ENCODE measurements at places on chromosomes 5 and 9.

GRCh38 chr9:76699971-76700370 is 64.3 kb upstream of the PCA3 start:
- DNase-seq = peak; percentile 85

- no peak for DNase-seq
Observed at GRCh38 chr9:27430750-27431535, 93.1 kb upstream of the IFNK start.

DNA sequence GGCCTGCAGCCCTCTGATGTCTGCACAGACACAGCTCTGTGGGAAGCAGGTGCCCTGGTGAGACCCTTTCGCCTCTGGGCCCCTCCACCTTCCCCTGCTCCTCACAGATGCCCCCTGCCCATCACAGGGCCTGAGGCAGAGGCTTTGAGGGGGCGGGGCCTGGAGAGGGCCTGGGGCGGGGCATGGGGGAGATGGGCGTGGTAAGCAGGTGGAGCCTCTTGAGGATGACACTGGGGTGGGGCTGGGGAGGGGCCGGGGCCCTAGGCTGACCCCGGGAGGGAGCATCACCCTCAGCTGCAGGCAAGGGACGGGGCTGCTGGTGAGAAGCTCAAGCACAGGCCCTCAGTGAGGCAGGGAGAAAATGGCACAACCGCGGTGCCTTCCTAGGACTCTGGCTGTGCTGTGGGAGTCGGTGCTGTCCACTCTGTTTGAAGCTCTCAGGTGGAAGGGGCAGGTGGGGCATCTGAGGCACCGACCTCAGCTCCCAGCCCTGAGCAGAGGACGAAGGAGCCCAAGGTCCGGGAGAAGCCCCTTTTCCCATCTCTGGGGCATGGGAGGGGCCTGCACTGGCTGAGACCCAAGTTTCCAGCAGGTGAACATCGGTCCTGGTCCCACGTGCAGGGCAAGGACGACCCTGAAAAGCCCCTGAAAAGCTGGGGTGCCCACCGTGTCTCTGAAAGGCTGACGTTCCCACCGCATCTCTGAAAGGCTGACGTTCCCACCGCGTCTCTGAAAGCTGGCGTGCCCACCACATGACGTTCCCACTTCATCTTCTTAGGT is 17.5 kb upstream of the SLC9A3 start:
- no peak for DNase-seq

DNA sequence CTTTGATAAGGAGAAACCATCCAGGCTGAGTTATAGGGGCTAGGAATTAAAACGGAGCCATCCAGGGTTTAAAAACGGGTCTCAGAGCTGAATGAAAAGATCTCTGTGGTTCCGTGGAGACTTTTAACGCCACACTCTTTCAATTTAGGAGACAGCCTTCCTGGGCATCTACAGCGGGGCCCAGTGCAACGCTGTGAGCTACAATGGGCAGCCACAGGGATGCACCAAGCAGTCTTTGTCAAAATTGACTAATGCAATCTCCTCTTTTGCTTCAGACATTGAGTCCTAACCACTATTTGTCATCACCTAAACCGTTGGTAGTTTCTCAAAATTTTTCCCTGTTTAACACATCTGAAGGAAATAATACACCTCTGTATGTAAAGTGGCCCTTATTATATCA is 96.6 kb upstream of the ABCA1 start:
- DNase-seq = no peak

- DNase-seq = peak; percentile 68
Observed at GRCh38 chr9:36025746-36026145, 11.0 kb upstream of the RECK start.

GRCh38 chr9:97840521-97840920 is 12.5 kb upstream of the FOXE1 start:
- DNase-seq = peak; percentile 22

- no peak for DNase-seq
Observed at GRCh38 chr9:126002476-126003350, 255.5 kb downstream of the PBX3 start.

GRCh38 chr5:159527546-159528254 is 197.4 kb upstream of the IL12B start:
- DNase-seq = no peak

DNA sequence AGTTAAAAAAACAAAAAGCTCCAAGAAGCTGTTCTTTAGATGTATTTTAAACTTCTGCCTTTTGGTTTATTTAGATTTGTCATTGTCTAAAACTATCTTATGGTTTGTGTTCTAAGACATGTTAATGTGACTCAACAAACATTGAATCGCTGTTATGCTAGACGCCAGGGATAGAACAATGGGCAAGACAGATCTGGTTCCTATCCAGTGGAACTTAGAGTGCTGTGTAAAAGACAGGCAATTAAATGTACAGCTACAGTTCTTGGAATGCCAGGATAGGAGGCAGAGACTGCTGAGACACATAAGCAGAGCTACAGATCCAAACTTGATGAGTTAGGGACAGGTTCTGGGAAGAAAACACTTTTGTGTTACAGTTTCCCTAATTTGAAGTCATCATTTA is 22.4 kb downstream of the LYRM7 start:
- DNase-seq = peak; percentile 10

DNA sequence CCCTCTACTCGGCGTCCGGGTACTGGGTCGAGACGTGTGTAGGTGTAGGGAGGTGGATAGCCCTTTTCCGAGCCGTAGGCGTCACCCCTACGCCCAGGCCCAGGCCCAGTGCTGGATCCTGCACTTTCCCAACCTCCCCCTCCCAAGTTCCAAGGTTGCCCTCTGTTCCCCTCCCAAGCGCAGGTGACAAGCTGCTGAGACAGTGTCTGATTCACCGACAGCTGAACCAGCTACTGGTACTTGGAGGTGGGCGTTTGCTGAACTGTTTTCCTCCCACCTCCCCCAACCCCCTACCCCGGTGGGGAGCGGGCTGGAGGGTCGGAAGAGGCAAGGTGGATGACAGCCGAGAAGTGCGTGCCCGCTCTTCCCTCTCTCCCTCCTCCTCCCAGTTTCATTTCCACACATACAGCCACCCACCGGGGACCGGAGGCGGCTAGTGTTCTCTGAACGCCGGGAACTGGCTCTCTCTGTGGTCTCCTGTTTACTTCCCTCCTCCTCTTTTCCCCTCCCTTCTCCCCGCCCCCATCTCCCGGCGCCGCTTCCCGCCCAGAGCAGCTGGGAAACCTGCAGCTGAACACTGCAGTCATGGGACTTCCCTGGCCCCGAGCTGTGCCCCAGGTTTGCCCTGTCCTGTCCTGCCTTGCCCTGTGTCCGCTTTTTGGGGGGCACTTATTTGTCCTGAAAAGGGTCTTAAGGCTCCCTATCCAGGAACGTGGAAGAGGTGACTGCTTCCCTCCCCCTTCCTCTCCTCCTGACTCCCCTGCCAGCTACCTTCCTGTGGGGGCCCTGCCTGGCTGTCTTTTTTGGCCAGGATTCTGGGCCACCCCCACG is 6.2 kb upstream of the KLF9 start:
- DNase-seq = peak; percentile 89

DNA sequence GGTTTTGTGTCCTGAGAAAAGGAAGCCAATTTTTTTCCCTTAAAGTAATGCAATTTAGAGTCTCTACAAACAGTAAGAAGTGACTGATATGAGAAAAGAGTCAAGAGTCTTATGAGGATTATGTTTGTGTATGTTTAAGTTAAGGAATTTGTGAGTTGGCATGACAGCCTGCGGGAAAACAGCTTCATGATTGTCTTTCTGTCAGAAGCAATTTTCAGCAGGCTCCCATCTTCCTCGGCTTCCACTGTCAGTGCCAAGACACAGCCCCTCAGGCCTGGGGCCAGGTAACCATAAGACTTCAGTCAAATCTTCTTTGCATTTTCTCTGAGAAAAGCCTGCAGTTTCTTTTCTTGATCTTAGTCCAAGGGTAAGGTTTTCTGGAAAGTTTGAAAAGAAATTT is 17.0 kb upstream of the SELENOP start:
- no peak for DNase-seq

- no peak for DNase-seq
Observed at GRCh38 chr5:123151227-123151909, 62.3 kb downstream of the PRDM6 start.

- DNase-seq = no peak
Observed at GRCh38 chr5:131289738-131290137, 25.9 kb downstream of the CDC42SE2 start.

- no peak for DNase-seq
Observed at GRCh38 chr9:79742110-79742721, 170.5 kb downstream of the TLE4 start.

DNA sequence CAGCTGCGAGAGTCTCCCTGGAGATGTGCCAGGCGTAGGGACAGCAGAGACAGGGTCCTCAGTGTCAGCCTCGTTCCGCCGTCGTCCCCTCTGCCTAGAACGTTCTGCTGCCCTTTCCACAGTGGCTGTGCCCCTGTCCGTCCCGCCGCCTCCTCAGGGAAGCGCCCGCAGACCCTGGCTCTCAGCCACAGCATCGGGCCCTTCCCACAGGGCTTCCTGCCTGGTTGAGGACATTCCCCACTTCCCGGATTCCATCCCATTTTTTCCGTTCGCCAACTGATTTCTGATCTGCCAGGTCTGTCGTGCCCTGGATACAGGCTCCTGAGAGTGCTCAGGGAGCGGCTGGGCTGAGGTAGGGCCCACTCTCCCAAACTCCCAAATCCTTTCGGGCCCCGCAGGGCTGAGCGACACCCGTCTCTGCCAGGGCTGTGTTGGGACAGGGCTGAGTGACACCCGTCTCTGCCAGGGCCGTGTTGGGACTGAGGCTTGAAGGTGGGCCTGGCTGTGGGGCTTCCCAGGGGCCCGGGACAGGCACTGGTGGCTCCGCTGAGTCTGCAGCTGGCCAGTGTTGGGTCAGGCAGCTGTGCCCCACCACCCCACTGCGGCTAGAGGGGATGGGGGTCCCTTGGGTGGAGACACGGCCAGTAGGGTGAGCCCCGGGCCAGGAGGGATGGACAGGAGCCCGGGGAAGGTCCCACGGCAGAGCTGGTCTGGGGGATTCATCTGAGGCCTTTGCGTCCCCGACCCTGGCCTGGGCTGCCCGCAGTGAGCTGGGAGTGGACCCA is 15.9 kb downstream of the DNLZ start:
- no peak for DNase-seq

GRCh38 chr9:110114086-110114858 is 93.7 kb downstream of the C9orf152 start:
- peak; percentile 59 for DNase-seq

GRCh38 chr9:3993773-3994172 is 306.1 kb downstream of the GLIS3 start:
- DNase-seq = no peak

- peak; percentile 75 for DNase-seq
Observed at GRCh38 chr5:95956021-95956899, 5.4 kb downstream of the ELL2 start.

DNA sequence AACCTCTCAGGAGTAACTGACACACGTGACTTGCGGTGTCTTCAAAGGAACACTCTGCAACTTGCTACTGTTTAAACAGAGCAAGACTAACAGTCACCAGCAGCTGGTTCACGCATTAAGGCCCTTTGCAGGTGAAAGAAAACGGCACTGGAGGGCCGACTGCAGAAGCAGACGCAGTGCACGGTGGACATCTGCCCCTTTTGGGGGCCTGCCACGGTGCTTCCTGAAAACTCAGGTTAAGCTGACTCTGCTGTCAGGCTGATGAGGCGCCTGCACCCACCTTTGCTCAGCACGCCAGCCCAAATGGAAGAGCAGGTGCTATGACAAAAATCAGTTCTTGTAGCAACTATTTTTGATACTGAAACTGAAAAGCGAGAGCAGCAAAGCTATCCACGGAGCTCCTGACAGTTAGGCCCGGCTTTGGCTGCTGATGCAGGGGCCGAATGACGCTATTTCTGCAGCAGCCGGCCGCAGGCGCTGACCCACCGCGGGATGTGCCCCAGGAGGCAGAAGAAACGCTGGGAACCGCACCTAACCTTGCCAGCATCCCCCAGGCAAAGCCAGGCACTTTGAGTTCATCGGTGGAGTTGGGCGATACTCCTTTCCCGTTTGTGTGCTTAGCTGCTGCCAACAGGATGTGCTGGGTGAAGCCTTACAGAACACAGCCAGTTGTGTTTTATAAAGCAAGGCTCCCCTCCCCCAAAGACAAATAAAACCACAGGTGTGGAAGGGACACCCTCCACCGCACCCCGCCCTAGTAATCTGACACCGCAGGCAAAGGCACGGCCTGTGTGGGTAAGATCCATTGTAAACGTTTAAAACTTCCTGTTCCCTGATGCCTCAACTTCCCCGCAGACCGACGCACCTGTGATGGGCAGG is 21.1 kb upstream of the TERT start:
- DNase-seq = no peak

DNA sequence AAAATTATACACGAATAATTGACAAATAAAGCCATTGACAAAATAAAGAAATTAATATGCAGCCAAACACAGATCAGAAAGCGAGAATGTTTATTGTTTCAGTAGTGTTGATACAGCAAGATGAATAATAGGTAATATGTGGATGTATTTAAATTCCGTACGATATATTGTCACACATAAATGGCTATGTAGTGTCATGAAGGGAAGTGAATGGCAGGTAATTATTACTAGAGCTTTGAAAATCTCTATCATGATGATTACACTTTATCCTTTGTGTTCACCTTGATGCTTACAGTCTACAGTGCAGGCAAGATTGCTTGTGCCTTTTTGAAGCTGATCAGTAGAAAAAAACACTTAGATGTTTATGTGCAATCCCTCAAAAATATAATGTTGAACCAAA is 23.3 kb upstream of the CDH10 start:
- no peak for DNase-seq

DNA sequence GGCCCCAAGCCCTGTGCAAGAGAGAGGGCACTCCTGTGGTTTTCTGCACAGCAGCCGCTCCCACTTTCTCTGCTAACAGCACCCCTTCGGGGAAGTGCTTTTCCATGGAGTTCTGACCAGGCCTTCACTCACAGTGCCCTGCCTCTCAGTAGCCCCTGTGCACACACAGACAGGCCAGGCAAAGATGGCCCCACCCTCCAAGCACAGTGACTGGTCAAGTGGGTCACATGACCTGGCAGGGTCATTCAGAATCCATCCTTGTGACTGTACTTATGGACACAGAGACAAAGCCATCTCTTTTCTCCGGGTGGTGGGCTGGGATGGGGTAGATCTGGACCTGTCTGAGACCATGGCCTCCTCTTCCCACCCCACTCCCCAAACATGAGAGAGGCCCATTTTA is 82.5 kb downstream of the PSD2 start:
- no peak for DNase-seq

GRCh38 chr5:94788527-94788926 is 170.1 kb downstream of the SLF1 start:
- DNase-seq = no peak

DNA sequence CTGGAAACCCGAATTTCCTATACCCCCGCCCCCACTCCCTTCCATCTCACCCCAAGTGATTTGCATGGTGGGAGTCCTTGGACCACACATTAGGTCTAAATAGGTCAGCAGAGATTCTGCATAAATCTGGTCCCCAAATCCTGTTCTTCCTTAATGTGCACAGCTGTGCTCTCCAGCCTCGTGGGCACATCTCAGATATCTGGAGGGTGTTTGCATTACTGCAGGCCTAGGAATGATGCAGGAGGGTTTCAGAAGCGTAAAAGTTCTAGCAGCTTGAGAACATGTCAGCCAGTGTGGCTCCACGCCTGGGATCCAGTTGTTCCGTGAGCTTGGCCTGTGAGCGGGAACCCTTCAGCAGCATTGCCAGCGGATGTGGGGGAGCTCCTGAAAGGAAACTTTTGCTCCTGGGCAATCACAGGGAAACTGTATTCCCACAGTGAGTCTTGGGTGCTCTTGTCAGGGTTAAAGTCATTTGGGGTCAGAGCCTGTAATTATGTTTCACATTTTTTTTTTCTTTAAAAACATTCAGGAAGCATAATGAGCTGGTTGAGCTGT is 12.9 kb downstream of the ARHGAP26 start:
- no peak for DNase-seq
